ENCODE measurements at places on chromosomes 12 and 14.

DNA sequence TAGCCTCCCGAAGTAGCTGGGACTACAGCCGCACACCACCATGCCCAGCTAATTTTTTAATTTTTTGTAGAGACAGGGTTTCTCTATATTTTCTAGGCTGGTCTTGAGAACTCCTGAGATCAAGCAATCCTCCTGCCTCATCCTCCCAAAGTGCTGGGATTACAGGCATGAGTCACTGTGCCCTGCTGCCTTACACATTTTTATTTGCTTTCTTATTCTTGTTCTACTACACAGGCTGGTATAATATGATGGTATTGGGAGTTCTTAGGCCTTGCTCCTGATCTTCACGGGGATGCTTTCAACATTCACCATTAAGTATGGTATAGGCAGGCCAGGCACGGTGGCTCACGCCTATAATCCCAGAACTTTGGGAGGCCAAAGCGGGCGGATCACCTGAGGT, 21.2 kb downstream of the DGLUCY start:
- no peak for DNase-seq

- peak; percentile 89 for DNase-seq
These were observed 64.1 kb upstream of the PPP4R3A start for GRCh38 chr14:91573894-91574837.

GRCh38 chr14:100708425-100709288, 18.0 kb upstream of the DLK1 start:
- no peak for DNase-seq

DNA sequence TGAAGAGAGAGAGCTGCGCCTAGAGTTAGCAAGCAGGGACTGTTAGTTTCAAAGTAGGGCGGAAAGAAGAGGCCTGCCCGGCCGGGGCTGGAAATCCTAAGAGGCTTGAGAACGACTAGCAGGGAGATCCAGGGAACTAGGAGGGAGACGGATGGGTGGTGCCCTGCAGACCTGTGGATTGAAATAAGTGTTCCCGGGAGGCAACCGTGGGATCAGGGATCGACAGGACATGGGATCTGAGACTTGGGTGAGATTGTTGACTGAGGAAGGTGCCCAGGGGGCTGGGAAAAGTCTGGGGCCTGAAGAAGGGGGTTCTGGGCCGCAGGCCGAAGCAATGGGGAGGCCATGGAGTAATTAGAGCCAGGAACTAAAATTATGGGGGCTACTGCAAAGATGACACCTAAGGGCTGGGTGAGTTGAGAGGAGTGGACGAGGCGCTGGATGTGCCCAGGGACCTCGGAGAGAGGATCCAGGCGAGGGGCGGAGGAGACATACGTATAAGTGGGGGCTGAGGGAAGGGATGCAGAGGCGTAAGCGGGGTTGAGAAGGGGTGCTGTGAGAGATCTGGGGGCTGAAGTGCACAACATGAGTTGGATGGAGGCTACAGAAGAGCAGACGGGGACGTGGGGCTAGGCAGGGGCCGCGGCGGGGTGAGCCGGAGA, 635 bp downstream of the LTA4H start:
- DNase-seq: no peak

- no peak for DNase-seq
These were observed 10.8 kb downstream of the RBM19 start for GRCh38 chr12:113955109-113955970.

- DNase-seq: no peak
These were observed 49.2 kb downstream of the SSH1 start for GRCh38 chr12:108807996-108808769.

- DNase-seq: no peak
These were observed 29.1 kb downstream of the RECQL start for GRCh38 chr12:21472197-21472823.

- no peak for DNase-seq
These were observed 87.7 kb downstream of the C12orf75 start for GRCh38 chr12:105418229-105418628.

DNA sequence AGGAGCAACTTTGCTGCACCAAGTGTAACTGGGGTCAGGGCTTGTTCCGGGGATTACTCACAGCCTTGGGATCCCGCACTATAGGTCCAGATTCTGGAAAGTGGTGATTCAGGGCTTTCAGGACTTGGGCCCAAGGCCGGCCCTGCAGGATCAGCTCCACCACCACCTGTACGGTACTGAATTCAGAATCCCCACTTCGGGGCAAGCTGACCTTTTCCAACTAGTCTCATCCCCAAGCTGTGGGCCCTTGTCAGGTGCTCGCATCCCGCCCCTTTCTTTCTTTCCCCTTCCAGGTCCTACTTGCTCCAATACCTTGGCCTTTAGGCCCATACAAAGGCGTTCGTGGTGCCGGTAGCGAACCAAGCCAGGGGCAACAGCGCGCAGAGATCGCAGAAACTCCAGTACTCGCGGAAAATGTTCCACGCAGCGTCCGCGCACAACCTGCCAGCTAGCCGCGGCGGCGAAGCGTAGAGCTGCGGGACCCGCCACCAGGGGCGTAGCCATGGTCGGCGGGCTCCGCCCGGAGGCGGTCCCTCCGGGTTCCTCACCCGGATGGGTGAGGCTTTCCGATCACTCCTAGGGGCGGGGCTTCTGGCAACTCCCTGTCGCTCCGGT, 487 bp downstream of the TINF2 start:
- DNase-seq: peak; percentile 95

- DNase-seq: no peak
These were observed 17.5 kb downstream of the STON2 start for GRCh38 chr14:81382517-81383225.

DNA sequence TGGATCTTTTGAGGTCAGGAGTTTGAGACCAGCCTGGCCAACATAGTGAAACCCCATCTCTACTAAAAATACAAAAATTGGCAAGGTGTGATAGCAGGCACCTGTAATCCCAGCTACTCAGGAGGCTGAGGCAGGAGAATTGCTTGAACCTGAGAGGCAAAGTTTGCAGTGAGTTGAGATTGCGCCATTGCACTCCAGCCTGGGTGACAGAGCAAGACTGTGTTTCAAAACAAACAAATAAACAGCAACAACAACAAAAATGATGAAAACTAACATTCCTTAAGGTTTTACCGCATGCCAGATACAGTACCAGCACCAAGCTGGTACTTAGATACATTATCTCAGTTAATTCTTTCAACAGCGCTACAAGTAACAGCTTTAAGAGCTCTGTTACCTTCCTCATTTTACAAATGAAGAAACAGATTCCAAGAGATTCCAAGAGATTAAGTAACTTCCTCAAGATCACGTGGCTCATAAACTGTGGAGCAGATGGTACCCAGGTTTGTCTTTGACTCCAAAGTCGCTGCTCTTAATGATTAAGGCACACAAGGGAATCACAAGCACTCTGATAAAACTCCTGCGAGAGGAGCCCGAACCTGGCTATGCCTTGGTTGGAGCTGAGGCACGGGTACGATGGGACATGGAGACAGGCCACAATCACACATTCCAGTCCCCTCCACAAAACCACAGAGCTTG, 17.7 kb upstream of the PLEK2 start:
- DNase-seq: no peak

DNA sequence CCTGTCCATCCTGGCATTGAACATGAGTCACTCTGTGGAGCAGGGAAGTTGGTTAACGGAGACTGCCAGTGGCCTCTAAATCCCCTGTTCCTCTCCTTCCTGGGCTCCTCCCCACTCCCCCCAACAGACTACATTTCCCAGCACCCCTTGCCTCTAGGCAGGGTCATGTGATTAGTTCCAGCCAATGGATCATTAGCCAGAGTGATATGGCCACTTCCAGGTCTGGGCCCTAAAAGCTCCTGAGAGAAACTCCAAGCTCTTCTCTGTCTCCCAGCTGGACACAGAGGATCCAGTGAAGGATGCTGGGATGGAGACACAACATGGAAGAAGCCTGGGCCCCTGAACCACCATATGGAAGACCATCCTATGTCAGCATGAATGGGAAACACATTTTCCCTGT, 54.4 kb upstream of the RFLNA start:
- no peak for DNase-seq

DNA sequence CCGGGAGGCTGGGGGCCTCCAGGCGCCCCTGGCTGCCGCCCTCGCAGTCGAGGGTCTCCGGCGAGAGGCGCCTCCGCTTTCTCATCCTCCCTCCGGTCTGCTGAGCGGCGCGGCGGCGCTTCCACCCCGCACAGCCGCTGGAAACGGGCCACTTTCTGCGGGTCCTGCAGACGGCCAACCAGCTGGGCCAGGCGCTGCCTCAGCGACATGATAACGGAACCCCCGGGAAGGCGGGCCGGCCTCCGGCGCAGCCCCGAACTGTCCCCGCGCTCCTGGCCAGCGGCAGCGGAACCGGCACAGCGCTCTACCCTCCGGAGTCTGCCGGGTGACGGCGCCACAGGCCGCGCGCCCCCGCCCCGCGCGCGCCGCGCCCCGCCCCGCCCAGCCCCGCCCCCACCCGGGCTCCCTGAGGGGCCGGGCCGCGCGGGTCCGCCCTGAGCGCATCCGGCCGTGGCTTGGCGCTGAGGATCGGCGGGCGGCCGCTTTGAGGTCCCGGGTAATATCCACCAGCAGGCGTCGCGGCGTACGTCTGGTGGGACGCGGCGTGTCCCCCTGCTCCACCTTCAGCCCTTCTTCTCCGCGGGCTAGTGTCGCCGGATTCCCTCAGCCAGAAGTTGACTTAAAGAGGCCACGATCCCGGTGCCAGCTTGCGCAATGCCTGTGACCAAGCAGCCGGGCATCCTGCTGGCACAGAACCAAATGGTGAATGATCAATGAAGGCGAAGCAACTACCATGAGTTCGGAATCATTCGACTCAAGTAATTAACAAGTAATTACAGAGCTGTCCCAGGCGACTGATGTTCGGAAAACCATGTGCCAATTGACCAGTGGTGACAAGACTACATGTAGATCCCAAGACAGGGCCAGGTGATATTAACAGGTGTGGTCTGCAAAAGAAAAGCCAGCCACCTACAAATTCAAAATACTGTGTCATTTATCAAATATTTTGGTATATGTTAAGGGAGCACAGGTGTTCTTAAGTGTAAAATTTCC, at the start of gene SGPP1:
Gene SGPP1, minus strand, starts transcription at position 330 of the 993 bp plus-strand sequence. Its CDS starts 121 bp downstream, at position 209.
- DNase-seq: peak; percentile 85

GRCh38 chr12:24421759-24422158, 472.3 kb upstream of the SOX5 start:
- DNase-seq: no peak

DNA sequence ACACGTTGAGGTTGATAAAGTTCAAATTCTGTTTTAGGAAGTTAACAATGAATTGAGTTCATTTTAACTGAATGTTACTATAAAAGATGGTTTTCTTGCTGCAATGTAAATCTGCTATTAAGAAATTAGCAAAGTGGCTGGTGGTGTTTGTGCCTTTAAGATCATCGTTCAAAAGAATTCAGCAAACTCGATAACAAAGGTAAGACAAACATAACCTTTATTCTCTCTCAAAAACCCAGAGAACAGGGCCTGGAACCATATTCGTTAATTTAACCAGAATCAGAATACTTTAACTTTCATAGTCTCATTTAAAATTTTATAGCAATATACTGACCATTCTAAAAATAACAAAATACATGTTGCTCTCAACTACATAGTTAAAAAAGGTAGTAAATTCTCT, 3.4 kb downstream of the TMEM30B start:
- DNase-seq: no peak

DNA sequence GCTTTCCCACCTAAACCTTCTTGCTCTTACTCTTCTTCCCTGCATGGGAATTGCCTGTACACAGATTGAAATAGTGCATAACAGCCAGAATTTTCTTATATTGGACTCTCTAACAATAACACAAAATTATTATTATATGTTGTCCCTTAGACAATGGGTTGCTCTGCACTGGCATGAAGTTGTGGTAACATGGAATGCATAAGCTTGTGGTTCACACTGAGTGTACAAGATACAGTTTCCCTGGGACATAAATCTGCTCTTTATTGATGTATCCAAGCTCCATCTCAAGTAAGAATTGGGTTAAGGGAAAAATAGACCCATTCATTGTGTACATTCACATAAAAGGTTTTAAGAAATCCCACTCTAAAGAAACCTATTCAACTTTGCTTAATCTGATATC, 114.4 kb upstream of the NTF3 start:
- no peak for DNase-seq

GRCh38 chr14:86491743-86492142, 961.8 kb downstream of the FLRT2 start:
- no peak for DNase-seq

GRCh38 chr12:104952816-104953215, 5.3 kb downstream of the SLC41A2 start:
- DNase-seq: no peak

Data from activated T-cell treated with anti-CD3 and anti-CD28 coated beads, Interleukin-2, amount 50 U/mL, for 72 hours (primary cell).